Nasal cavity respiratory epithelium epithelial cell of viscerocranial mucosa (primary cell): ENCODE measurements at places on chromosomes 13 and 19. TPM values are rescaled to one million over a fixed set of nuclear protein-coding genes. Genes with fewer than 3 reads are reported as not detected.

Gene PCSK4
- 0.68 and 1.2 TPM in 2 replicates for total RNA-seq

Gene KLK2
- total RNA-seq: not detected in 2 replicates

Gene IZUMO4
- total RNA-seq: 1.9 and 2.4 TPM in 2 replicates

Gene EID2B
- total RNA-seq: 0.71 and 1.0 TPM in 2 replicates

Gene CYP2F1
- not detected in 2 replicates for total RNA-seq

Gene RNF113B
- total RNA-seq: not detected in 2 replicates
